ENCODE measurements at places on chromosomes 6 and 20.
A peak's percentile ranks its signal among the peaks of the same experiment; 100 is the strongest.

DNA sequence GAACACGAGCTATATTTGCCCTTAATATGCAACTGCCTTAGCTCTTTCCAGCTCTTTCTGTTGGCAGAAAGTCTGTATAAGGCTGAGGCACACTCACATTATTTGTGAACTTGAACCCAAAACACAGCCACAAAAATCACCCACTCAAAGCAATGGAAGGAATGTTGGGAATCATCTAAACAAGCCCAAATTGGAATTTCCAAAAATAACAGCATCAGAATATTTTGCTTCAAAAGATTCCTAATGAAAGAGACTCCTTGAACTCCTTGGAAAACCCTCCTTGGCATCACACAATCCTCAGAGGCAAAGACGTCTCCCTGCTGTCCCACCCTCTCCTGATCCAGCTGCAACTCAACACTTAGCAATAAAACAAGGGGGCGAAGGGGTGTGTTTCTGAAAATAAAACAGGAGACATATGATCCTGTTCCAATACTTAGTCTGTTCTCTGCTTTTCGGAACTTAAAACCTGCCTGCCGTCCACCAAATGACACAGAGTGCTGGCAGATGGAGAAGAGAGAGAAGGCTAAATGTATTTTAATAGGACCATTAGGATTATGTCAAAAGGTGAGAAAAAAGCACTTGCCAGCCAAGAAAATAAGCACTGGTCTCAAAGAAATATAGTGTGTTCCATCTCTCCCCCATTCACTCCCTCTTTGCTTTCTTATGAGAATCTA lies 320.7 kb upstream of the JARID2 start:
- DNase-seq: no peak

DNA sequence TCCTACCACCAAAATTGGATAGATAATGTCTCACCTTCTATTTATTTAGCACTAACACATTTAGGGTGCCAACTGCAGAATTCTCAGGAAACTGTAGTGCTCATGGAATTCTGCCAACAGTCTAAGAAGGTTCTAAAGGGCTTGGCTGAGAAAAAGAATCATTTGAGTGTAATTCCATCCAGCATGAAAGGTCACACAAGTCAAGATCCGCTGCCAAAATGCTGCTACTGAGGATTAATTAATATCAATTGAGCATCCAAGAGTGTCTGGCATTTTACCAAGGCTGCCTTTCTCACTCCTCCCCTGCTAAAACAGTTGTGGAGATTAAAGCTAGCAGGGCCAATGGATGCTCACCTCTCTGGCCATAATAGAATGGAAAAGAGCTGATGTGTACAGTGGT lies 112.7 kb downstream of the FHL5 start:
- no peak for DNase-seq

- DNase-seq: no peak
Observed at GRCh38 chr6:38404355-38404754, 235.4 kb downstream of the BTBD9 start.

DNA sequence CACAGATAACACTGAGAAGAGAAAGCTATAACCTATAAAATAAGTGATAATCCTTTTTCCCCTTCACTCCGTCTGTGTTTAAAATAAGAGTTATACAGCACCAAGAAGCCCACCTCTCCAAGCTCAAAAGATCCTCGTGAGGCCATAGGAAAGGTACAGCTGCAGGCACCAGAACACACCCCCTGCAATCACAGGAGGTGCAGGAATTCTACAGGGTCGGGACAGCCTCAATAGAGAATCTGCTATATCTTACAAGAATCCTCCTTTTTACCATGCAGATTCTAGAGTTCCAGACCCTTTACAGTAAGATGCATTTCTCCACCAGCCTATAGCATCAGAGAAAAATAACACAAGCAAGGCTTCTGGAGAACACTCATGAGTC lies 5.0 kb upstream of the ADGRF1 start:
- no peak for DNase-seq

DNA sequence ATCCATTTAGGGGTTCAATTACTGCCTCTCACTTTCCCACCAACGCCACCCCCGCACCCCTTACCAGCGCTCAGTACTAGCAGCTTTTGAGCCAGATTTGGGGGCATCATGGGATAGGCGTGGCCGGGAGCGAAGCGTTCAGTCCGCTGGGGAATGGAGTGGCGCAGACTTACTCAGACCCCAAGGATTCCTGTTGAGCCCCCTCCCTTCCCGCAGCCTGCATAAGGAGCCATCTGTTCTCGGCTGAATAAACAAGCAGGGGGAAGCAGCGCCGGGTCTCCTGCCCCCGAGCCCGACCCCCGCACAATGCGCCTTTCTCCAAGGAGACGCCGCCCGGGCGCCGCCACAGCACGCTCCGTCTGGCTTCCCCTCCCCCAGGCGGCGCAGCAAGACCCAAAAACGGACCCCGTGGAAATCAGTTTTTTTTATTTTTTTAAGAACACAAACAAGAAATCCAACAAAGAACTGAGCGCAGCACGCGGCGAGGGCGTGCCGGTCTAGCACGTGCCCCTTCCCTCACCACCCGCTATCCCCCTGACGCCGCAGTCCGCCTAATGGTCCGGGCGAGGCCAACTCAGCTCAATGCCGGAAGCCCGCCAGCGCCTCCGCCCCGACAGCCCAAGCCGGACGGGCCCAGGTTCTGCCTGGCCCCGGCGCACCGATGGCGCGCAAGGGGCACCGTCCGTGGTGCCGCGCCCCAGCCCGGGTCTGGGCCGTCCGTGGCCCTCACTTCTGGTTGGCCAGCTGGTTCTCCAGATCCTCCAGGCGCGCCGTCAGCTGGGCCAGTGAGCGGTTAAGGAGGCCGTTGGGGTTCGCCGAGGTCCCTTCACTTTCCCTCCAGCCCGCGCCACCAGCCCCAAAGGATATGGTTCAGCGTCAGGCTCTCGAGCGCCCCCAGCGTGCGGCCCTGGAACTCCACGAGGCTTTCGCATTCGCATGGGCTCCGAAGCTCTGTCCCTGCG lies 13.3 kb upstream of the RBPJL start:
- peak; percentile 64 for DNase-seq

Measured in right renal pelvis (tissue), 4 donors.